CD8-positive, alpha-beta T cell (primary cell): ENCODE measurements at places on chromosomes 12 and 14.

- DNase-seq = no peak
These were observed 21.7 kb downstream of the DCAF5 start for GRCh38 chr14:69131176-69131575.

DNA sequence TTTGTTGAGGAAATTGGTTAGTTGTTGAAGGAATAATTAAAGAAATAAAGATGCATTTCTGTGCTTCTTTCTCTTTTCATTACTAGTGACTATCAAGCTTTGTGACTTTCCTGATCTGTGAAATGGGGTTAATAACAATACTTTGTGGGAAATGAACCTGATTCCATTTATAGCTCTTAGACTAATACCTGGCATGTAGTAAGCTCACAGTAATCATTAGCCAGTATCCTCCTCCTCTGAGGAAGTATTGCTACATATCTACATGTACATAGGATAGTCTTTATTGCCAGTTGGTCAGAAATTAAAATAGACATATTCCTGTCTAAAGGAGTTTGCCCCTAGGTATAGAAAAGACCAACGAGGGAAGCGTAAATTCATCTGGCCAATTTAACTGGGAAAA, 1.8 kb upstream of the CCDC198 start:
- DNase-seq = no peak

- DNase-seq = peak; percentile 28
These were observed 180.5 kb downstream of the CAND1 start for GRCh38 chr12:67449591-67450052.

GRCh38 chr12:89873745-89874144, 165.1 kb upstream of the ATP2B1 start:
- DNase-seq = no peak

- no peak for DNase-seq
These were observed 884.1 kb upstream of the MGAT4C start for GRCh38 chr12:87140262-87140661.

DNA sequence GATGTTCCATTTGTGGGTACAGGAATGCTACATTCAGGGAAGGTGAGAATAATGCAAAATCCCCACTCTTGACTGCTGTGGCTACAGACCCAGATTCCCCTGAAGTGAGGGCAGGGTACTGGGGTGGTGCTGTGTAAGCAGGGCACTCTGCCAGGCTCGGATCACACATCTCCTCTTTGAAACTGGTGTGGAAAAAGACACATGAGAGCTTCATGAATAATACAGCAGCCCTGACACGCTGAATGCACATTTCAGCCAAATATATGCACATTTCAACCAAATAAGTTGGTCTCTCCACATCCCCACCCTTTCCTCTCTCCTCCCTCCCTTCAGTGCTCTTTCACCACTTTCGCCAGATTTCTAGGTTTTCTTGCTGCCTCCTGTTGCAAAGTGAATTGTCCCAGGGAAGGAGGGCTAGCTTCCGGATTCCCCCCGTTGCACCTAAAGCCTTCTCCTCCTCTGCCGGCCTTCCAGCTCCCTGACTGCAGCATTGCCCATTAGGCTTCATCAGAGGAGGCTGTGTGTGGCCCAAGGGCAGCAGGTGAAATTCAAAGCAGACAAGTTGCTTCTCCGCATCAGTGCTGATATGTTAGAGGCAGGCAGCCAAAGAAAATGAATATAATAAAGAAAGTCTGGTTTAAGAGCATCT, 118.2 kb upstream of the TMCC3 start:
- DNase-seq = no peak

DNA sequence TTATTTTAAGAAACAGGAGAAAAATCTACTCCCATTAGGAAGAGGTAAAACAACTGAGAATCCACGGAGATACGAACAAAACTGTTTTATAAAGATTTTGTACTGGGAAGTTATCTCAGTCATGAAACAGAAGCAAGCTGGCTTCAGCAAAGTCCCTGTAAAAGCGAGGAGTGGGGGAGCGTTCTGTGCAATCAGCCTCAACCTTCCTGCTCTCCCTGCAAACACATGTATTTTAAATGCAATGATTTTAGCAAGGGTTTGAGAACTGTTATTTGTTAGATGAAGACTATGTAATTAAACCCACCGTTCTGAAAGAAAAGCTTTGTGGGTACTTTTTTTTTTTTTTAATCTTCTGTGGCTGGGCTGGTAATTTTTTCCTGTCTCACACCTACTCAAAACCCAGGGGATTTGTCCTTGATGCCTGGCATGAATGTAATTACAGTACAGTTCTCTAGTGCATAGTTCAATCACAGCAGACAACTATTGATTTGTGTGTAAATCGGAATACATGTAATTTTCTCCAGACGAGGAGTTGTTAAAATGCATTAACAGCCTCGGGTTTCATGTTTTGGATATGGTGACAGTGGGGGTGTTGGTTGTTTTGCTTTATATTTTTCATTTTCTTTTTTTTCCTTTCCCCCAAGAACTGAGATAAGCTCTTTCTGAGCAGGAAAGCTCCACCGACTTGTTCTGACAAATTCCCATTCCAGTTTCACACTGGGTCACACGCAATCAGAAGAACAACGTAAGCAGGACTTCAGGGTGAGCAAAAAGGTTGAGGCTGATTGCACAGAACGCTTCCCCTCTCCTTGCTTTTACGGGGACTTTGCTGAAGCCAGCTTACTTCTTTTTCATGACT, 153.6 kb downstream of the PHLDA1 start:
- no peak for DNase-seq

GRCh38 chr14:91127401-91127801, 13.5 kb downstream of the DGLUCY start:
- no peak for DNase-seq

- DNase-seq = no peak
These were observed 2.3 kb upstream of the SLC25A3 start for GRCh38 chr12:98591209-98591608.

- DNase-seq = no peak
These were observed 138.6 kb downstream of the TPH2 start for GRCh38 chr12:72077111-72077820.

GRCh38 chr12:76631741-76632140, 72.2 kb upstream of the OSBPL8 start:
- DNase-seq = no peak

DNA sequence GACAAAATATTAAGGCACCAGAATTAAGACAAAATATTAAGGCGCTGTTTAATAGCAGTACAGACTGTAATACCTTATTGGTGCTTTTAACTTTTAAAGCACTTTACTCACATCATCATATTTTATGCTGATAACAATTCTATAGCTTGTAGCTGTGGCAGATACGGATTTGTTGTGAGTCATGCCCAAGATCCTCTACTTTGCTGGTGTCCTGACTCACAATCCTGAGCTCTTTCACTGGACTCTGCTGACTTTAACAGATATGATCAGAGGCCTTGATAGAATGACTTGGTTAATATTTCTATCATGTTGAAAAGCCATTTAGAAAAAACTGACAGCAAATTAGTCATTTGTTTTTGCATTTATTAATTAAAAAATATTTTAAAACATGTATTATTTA, 99.0 kb upstream of the PKP2 start:
- DNase-seq = no peak

DNA sequence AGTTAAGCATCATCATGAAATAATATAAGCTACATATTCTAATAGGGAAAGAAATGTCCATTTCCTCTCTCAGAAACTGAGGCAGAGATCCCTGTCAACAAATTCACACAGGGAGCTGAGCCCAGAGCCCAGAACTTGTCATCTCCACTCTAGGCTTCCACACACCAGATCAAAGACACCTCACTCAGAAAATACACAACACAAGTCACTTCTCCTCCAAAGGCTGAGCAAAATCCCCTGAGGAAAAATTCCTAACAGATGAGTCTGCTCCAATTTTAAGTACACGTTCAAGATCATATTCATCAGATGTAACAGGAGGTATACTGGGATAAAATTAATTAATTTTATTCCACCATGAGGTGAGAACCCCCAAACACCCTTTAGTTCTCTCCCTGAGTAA, 227.3 kb downstream of the DPF3 start:
- no peak for DNase-seq

DNA sequence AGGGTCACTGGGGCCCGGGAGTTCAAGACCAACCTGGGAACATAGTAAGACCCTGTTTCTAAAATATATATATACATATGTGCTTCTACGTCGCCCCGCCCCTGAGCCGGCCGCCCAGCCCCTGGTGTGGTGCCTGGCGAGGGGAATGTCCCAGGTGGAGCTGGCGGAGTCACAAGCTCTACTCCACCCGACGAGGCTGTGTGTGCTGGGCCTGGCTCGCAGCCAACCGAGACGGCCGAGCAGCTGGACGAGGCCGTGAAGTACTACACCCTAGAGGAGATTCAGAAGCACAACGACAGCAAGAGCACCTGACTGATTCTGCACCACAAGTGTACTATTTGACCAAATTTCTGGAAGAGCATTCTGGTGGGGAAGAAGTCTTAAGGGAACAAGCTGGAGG, 22.1 kb upstream of the ITPK1 start:
- no peak for DNase-seq

- peak; percentile 63 for DNase-seq
These were observed at the start of gene EXD2 for GRCh38 chr14:69191340-69192111. Gene EXD2 (plus strand): TSS chr14:69191498. CDS start chr14:69209471, 17,973 bp downstream.

DNA sequence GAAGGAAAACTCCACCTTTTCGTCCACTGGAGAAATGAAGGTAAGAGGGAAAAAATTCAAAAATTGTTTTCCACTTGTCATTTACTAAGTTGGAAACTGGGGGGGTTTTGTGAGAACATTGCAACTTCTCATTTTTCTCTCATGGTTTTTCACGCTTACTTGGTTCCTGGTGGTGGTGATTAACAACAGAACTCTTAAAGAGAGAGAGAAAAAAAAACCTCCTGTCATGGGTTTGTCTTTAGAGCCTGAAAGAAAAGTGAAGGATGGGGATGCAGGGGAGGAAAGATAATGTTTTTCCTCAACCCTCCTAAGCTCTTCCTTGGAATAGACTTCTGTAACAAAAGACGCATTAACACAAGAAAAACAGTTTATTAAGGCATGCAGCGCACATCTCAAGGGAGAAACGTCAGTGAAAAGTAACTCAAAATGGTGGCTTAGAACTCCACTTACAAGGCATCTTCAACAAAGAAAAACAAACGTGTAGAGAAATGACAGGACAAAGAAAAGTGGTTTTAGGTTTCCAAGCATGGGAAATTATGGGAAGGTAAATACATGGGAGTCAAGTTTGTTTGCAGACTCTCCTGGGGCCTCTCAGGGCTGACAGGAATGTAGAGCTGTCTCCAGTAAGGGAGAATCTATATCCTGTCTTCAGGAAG, 81.9 kb upstream of the ATF7IP start:
- DNase-seq = no peak
